CD4-positive, alpha-beta T cell treated with Interferon gamma for 1 hour (primary cell): ENCODE measurements at places on chromosomes 11 and 22.

- DNase-seq: no peak
Measured at GRCh38 chr11:9047964-9048523, 43.4 kb downstream of the SCUBE2 start.

GRCh38 chr22:47160781-47161520 lies 398.5 kb downstream of the TBC1D22A start:
- DNase-seq: no peak

GRCh38 chr11:36702330-36703054 lies 104.5 kb upstream of the RAG2 start:
- DNase-seq: no peak

GRCh38 chr11:33610903-33611302 lies 89.7 kb downstream of the C11orf91 start:
- no peak for DNase-seq

DNA sequence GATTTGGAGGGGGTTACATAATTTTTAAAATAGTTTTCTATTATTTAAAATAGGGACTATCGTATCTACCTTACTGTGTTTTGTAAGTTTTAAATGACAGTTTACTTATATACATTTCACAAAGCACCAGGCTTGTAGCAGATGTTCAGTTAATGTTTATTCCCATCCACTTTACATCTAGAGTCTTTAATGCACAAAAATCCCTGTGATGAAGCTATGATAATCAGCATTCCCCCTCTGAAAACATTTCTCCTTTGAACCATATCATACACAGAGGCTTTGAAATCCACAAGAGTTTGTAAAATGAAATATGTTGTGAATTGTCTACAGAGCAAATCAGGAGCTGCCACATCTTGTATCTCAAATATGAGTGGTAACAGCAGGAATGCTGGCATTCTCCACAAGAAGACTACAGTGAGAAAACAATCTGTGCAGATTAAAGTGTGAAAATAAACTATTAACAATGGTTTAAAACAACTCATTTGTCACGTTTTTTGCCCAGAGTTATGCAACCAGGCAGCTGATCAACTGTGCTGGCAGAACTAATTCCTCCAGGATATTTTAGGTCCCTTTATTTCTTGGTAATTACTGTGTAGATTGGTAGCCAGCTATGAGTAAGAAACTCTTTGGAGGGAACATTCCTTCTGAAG lies 699.1 kb upstream of the ARHGAP42 start:
- no peak for DNase-seq

- DNase-seq: no peak
Measured at GRCh38 chr11:113817162-113817561, 37.6 kb downstream of the CLDN25 start.

DNA sequence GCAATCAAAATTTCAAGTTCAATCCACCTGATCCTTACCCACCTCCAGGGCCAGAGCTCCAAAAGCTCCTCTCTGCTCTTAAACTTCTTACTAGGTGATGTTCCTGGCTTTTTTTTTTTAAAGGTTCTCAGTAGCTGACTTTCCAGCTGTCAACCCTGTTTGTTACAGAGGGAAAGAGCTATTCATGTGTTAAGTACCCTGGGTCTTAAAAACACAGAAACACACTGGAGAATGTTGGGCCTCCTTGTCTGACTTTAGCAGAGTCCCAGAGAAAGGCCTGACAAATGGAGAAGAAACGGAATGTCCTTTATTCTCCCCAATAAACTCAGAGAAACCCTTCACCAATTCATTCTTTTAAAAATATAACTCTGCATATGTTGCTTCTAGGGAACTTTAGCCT lies 3.2 kb downstream of the LRRC4C start:
- DNase-seq: no peak

DNA sequence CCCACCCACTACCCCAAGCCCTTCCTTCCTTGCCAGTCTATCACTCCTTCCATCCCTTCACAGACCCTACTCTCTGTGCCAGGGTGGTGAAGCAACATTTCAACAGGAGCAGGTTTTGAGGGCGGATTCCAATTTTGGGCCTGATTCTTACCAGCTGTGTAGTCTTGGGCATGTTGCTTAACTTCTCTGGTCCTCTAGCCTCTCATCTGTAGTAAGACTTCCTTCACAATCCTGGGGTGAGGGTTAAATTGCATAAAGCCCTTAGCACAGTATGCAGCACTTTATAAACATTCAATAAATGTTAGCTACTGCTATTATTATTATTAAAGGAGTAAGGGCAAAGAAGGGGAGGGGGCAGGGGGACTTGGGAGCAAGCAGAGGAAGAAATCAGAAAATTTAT lies 5.0 kb upstream of the RNF185 start:
- no peak for DNase-seq

DNA sequence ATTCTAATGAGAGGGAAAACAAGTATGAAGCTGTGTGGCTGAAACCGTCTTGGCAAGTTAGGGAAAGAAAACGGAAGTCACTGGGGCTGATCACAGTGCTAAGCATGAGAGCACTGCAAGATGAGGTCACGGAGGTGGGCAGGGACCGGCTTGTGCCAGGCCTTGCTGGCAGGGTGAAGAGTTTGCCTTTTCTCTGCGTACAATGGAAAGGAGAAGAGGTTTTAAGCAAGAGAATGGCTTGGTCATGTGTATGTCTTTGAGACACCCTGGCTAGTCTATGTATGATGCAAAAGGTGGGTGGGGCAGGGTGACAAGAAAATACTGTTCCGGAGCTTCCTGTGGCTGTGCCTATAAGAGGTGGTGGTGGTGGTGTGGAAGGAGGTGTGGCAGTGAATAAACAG lies 567.9 kb downstream of the NTM start:
- no peak for DNase-seq

- no peak for DNase-seq
Measured at GRCh38 chr11:83280256-83280655, 5.9 kb downstream of the CCDC90B start.

- no peak for DNase-seq
Measured at GRCh38 chr11:24900514-24900913, 403.7 kb downstream of the LUZP2 start.

GRCh38 chr11:46977038-46977813 lies 40.7 kb downstream of the CSTPP1 start:
- DNase-seq: no peak

DNA sequence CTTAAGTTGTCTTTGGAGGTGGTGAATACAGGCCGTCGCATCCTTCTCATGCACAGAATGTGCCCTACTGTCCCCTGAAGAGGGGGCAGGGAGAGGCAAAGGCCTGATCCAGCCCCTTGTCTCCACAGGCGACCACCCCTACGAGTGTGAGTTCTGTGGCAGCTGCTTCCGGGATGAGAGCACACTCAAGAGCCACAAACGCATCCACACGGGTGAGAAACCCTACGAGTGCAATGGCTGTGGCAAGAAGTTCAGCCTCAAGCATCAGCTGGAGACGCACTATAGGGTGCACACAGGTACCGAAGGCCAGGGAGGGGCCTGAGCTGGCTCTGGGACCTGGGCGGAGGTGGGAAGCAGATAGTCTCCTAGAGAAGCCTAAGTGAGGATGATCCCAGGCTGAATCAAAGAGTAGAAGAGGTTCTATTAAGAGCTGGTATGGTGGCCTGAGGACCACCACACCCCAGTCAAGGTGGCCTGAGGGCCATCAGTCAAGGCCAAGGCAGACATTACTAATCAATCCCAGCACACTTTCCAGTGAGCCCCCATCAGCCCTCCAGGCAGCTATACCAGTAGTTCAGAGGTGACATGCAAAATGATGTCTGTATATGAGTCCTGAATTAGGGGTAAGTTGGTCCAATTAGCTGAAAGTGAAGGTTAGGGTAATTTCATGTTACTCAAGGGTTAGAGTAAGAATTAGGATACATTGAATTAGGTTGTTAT lies 49.0 kb upstream of the NNMT start:
- DNase-seq: no peak

GRCh38 chr11:5267033-5267563 lies 2.6 kb downstream of the HBE1 start:
- DNase-seq: no peak

GRCh38 chr11:123904932-123905331 lies 3.0 kb downstream of the OR8D4 start:
- DNase-seq: no peak

- DNase-seq: no peak
Measured at GRCh38 chr22:37044634-37045625, 6.6 kb upstream of the KCTD17 start.

GRCh38 chr11:93054881-93055280 lies 85.4 kb downstream of the MTNR1B start:
- no peak for DNase-seq
